Activated CD4-positive, CD25-positive, alpha-beta regulatory T cell treated with anti-CD3 and anti-CD28 coated beads, Interleukin-2, amount 50 U/mL, for 16 hours (primary cell): ENCODE measurements at places on chromosomes 1 and 21.

DNA sequence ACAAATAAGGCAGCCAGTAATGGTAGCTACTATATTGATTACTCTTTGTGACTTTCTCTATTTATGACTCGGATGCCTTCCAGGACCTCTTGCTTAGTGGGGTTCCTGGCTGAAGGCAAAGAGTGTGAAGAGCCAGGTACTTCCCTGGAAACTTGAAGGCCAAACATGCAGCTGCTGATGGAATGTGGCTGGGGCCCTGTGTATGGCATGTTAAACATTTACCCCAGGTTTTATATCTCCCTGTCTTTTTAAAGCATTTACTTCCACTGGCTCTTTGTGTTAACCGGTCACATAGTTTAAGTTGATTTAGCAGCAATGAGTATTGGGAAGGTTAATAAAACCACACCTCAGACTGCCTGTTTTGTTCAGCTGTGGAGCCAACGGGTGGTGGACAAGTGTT lies 45.7 kb upstream of the PAXBP1 start:
- no peak for DNase-seq

DNA sequence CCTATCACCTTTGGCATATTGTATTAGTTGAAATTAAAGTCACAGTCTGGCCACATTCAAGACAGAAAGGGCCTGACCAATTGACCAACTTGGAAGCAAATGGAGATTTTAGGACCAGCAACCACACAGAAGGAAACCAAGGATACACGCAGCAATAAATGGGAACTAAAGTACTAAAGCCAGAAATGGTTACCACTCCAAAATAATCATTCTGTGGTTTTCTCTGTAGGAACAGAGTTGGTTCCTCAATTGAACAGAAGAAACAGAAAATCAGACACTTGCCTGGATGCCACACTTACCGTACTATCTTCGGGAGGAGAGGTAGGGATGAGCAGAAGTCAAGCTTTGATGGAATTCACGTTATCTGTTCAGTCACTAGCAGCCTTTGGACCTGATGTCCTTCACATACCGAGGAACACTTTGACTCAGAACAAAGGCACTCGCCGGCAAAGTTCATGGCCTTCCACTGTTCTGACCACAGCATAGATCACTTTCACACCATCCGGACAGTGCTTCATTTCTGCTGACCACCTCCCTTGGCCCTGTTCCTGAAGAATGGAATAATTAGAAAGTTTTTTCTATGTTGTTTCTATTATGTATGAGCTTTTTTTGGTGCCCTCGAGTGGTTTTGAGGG lies 96.9 kb downstream of the LPAR3 start:
- no peak for DNase-seq

DNA sequence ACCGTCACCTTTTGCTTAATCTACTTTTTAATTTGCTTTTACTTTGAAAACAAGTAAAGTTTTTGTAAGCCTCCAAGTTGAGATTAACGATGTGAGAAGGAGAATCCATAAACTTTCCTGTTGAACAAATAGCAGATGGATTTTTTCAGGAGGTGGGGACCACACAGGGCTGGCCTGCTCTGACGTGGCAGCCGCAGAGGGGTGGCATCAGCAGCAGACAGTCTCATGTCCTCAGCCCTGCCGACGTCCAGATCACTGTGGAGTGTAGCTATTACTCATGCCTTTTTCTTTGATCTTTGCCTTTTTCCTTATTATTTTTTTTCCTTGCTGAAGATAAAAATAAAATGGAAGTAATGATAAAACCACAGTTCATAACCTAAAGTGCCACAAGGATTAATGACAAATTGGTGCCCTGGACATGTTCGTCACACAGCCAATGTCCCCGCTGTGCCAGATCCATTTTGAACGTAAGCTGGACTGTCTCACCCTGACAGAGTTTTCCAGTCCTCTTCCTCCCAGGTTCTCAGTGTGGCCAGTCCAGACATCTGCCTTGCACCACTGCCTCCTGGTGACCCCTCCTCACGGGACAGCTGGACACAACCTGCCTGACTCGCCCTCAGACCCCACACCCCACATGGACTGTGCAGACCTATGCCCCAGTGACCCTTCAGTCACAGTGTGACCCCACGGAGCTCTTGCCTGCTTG lies 15.4 kb upstream of the ZBTB21 start:
- DNase-seq, result no peak

DNA sequence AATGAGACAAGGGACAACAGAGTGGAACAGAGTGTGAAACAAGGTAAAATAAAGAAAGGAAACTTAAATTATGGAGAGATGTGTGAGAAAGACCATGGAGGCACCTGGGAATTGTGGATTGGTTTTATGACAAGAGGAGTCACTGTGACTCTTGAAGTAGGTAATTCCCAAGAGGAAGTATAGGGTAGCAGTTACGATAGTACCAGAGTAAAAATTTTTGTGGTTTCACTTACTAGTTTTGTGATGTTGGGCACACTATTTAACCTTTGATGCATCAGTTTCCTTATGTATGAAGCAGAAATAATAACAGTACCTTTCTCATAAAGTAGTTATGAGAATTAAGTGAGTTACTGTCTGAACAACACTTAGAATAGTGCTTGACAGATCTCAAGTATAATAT lies 267.9 kb upstream of the DPYD start:
- DNase-seq, result no peak

DNA sequence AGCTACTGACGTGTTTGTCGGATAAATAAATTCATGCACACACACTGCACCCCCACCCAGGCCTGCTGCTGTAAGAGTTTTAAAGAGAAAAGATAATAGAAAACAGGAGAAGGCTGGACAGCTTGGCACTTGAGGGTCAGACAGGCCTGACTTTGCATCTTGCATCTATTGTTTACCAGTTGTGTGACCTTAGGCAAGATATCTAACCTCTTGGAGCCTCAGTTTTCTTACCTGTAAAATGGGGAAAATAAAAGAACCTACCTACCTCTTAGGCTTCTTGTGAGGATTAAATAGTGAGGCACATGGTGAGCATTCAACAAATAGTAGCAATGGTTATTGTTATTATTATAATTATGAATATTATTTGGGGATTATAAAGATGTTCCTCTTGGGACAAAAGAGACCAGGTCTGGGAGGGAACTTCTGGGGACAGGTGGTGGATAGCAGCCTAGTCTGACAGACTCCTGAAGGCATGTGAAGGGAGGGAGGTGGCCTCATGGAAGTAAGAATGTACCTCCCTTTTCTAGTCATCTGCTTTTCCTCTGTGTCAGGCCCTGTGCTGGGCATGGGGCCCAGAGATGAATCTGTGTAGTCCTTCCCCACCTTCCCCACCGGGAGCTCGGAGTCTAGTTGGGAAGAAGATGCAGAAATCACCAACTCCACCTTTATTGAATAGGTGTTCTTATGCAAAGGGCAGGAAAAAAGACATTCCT lies 18.3 kb upstream of the EPB41 start:
- no peak for DNase-seq

GRCh38 chr21:16116798-16117197 lies 387.0 kb downstream of the USP25 start:
- DNase-seq, result no peak

- no peak for DNase-seq
These were observed 500.7 kb downstream of the LMO4 start for GRCh38 chr1:87829360-87829759.

- DNase-seq, result no peak
These were observed 19.6 kb downstream of the SMAP2 start for GRCh38 chr1:40393173-40393572.

GRCh38 chr1:32035119-32035518 lies 21.5 kb downstream of the KHDRBS1 start:
- DNase-seq, result no peak

- DNase-seq, result no peak
These were observed 413 bp downstream of the UBL4B start for GRCh38 chr1:110112656-110113055.

GRCh38 chr1:223508796-223509195 lies 115.6 kb downstream of the CCDC185 start:
- no peak for DNase-seq

DNA sequence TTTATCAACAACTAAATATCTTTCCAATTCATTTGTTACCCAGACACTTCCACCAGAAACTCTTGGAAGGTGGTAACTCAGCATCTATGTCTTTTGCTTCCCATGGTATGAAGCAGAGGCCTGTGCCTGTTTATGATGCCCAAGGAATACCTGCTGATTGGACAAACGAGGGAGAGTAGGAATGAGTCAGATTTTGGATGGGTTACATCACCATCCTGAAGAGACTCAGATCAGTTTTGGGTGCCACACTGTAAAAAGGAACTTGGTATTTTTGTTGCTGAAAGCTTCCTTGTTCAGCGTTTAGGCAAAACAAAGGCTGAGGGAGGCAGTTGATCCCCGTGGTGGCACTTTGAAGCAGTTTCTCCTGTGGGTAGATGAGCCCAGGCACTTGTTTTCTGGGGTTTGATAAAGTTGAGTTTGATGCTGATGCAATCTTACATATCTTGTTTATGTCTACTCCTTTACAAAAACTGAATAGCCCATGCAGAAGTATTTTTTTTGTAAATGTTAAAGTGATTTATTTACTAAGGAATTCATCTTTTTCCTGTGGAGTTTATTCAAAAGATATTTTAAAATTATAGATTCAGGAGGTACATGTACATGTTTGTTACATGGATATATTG lies 26.7 kb upstream of the CYP4X1 start:
- DNase-seq, result no peak

DNA sequence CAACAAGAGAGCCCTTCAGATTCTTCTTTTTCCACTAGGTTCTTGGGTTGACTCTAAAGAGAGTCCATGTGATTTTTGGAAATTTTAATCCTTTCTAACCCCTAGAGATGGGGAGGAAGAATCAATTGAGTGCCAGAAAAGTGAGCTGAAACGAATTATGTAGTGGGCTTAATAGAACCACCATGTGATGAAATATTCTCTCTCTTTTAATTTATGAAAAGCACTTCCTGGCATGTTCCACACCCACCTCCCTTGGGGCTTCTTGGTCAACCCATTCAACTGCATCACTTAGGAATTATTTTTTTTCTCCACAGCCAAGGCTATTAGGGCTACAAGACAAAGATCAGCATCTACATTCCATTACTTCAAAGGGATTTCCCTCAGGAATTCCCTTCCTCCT lies 79.6 kb downstream of the ZC3H11B start:
- DNase-seq, result no peak

DNA sequence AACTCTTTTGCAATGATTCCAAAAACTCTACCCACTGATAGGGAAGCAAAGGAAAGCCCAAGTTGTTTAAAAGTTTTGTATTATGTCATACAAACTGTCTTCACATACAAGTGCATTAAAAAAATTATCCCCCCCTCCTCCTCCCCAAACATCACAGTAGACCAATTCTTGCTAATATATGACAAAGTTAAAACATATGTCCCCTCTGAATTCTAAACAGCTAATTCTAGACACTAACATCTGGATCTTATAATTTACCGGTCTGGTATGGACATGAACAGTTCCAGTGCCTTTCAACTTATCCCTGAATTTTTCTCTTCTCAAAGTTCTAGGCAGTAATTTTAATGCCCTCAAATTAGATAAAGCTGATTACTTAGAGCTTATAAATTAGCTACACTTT lies 13.4 kb downstream of the RIT1 start:
- no peak for DNase-seq

- DNase-seq, result no peak
These were observed 12.1 kb downstream of the NBPF3 start for GRCh38 chr1:21451981-21452411.

DNA sequence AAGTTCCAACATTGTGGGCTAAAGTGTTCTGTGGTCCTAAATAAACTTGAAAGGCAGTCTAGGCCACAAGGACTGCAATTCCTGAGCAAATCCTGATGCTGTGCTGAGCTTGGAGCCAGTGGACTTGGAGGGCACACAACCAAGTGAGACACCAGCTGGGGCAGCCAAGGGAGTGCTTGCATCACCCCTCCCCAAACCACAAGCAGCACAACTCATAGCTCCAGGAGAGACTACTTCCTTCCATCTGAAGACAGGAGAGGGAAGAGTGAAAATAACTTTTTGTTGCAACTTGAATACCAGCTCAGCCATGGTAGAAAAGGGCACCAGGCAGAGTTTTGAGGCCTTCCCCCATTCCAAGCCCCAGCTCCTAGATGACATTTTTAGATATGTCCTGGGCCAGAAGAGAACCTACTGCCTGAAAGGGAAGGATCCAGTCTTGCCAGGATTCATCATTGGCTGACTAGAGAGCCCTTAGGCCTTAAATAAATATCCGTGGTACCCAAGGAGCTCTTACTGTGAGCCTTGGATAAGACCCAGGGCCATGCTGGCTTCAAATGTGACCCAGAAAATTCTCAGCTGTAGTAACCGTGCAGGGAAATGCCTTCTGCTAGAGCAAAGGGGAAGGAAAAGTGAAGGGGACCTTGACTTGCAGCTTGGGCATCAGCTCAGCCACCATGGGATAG lies 35.4 kb upstream of the LRRC8B start:
- DNase-seq, result no peak

GRCh38 chr1:17045634-17046333 lies 8.0 kb downstream of the SDHB start:
- no peak for DNase-seq

GRCh38 chr1:46030876-46031660 lies 101.4 kb downstream of the PIK3R3 start:
- no peak for DNase-seq
